CD4-positive, alpha-beta T cell treated with Interleukin-17A for 4 hours (primary cell): ENCODE measurements at places on chromosomes 3 and 15.
A peak's percentile ranks its signal among the peaks of the same experiment; 100 is the strongest.

DNA sequence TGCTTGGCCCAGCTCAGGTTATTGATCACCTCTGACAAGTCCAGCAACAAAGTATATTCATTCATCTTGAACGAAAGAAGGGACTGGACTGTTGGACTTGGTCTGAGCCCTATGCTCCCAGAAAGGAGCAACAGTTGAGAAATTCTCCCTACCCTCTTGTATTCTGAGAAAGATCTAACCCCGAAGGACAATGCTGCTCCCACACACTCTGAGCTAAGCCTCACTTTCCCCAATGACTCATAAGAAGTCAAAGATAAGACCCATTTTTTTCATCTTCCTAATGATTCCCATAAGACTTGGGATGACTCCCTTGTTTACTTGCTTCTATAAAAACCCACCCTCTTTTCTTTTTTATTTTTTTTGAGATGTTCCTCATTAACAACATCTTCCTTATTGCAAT lies 549.4 kb upstream of the MDFIC2 start:
- no peak for DNase-seq

DNA sequence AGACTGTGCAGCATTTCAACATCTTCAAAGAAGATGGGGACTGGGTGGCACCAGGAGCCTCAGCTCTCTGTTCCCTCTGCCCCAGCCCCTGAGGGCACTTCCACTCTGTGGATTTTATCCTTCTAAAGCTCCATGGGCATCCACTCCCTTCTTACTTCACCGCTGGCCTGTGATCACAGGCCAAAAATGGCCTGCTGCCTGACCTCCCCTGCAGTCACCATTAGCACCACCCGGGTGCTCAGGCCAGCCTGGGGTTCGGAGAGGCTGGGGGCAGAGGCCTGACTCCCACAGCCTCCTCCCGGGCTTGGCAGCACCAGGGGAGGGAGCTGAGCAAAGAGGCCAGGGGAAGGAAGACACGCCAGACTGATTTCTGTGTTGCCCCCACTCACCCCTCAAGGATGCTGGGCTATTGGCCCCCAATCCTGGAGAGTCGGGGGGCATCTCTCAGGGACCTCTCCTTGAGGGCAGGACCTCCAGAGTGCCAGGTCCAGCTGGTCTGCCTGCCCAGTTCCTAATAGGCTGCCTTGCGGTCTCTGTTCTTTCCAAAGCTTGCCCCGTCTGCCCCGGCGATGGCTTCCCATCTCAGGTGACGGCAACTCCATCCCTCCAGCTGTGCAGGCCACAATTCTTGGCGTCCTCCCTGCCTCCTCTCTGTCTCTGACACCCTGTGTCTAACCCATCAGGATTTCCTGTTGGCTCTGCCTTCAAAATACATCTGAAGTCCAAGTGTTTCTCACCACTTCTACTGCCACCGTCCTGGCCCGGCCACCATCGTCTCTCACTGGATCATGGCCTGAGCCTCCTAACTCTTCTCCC lies 67.1 kb downstream of the EXOG start:
- DNase-seq: no peak

DNA sequence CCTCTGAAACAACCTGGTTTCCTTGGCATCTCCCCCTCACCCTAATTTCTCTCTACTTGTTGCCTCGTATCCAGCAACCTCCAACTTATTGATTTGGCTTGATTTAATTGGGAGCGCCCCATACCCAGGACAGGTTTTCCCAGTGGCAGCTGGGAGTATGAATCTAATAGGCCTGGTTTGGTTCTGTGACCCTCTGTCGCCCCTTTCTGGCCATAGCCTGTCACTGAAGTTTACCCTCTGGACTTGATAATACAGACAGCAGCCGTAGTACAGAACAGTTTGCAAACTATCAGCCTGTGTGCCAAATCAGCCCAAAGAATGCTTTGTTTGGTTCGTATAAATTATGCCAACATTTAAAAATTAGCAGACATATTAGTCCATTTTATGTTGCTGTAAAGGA lies 525.1 kb upstream of the GOLIM4 start:
- DNase-seq: no peak

DNA sequence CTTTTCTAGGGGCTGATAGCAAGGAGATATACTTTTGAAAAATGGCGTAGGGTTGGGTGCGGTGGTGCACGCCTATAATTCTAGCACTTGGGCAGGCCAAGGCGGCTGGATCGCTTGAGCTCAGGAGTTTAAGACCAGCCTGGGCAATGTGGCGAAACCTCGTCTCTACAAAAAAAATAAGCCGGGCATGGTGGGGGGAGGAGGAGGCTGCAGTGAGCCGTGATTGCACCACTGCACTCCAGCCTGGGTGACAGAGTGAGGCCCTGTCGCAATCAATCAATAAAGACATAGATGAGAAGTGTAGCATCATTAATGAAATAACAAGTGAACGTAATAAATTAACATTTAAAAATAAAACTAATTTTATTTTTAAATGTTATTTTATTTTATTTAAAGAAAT lies 134.6 kb downstream of the SLCO3A1 start:
- DNase-seq: no peak

GRCh38 chr15:65963911-65964482 lies 94.7 kb downstream of the RAB11A start:
- DNase-seq: no peak

- peak; percentile 14 for DNase-seq
These were observed 999 bp downstream of the ZNF280D start for GRCh38 chr15:56732135-56732885.

DNA sequence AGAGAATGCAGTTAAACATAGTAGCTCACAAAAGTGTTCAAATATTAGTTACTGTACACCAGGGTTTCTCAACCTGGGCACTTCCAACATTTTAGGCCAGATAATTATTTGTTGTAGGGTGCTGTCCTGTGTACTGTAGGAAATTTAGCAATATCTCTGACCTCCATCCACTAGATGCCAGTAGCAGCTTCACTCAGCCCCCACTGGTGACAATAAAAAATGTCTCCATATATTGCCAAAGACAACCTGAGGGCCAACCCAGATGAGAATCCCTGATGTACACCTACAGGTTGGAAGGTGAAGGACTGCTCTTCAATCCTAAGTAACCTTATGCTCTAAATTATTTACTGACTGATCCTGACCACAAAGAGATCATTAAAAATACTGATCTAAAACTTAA lies 32.5 kb downstream of the DCUN1D1 start:
- no peak for DNase-seq

- no peak for DNase-seq
These were observed 25.5 kb downstream of the RARB start for GRCh38 chr3:25453619-25454004.
